NCI-H187 (cell line): ENCODE measurements at places on chromosomes 7 and 10.

GRCh38 chr10:31142026-31142425 lies 110.4 kb upstream of the ZNF438 start:
- no peak for DNase-seq

- no peak for DNase-seq
These were observed 143.0 kb downstream of the BUB3 start for GRCh38 chr10:123297175-123297574.

DNA sequence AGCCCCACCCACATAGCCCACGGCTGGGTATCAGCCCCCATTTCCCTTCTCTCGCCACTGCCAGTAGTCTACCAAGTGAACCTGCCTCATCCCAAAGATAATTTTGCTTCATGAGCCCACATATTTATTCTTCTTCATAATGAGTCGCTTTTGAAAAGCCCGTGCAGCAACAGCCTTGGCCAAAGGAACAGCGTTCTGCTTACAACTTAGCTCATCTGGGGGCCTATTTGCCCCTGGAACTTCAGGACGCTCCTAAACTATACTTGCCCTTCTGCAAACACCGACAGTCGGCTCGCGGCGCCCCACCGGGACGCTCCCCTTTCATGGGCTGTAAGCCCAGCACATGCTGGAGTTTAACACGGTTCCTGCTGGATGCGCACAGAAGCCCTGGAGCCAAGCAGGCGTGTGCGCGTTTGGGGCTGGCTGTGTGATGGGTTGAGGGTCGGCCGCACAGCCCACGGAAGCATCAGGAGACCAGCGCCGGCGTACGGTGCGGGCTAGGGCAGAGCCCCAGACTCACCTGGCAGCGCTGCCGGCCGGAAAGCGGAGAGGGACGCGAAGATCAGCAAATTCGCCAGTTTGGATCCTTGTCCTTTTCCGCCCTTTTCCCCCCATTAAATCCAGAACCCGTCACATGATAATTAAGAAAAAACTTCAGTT lies 370 bp downstream of the TMEM60 start:
- peak; percentile 43 for DNase-seq

- no peak for DNase-seq
These were observed 3.4 kb downstream of the HIPK2 start for GRCh38 chr7:139774376-139774775.

DNA sequence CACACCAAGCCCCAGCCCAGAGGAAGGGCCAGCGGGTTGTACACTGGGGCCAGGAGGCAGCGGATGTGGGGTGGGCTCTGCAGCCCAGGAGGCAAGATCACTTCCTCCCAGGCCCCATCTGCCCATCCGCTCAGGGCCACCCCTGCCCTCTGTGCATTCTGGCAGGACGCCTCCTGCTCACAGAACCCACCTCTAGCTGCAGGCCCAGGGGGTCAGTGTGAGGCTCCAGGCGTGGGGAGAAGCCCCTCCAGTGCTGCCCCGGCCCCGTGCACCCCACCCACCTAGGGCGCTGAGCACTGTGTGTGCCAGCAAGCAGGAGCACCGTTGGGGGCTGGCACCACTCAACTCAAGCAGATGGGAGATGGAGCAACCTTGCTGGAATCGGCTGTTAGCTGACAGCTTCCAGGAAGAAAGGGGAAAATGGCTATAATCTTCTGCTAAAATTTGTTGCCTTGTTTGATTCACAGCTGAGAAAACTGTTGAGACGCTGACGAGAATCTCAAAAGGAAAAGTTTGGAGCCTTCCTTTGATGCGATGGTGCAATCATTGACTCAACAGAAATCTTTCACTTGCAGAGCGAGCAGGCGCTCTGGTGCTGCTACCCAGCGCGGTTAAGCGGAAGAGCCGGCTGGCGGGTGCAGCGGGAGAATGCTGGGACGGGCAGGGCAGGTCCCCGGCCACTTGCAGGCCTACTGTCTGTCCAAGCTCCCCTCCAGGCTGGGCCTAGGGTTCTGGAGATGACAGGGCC lies 276.1 kb downstream of the ELFN1 start:
- no peak for DNase-seq

DNA sequence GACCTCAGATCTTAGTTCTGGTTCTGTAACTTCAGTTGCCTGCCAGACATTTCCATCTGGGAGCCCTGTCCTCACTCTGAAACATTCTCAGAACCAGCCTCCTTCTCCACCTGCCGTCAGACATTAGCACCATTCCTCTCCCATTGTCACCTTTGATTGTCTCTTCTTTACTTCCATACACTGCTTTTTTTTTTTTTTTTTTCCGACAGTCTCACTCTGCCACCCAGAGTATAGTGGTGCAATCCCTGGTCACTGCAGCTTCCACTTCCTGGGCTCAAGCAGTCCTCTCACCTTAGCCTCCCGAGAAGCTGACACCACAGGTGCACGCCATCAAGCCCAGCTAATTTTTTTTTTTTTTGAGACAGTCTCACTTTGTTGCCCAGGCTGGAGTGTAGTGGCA lies 21.1 kb upstream of the HIPK2 start:
- no peak for DNase-seq

- no peak for DNase-seq
These were observed 28.9 kb upstream of the LMTK2 start for GRCh38 chr7:98077762-98078161.

GRCh38 chr7:30276203-30276900 lies 8.0 kb upstream of the ZNRF2 start:
- no peak for DNase-seq

- no peak for DNase-seq
These were observed 134.7 kb downstream of the MGMT start for GRCh38 chr10:129601737-129602136.

DNA sequence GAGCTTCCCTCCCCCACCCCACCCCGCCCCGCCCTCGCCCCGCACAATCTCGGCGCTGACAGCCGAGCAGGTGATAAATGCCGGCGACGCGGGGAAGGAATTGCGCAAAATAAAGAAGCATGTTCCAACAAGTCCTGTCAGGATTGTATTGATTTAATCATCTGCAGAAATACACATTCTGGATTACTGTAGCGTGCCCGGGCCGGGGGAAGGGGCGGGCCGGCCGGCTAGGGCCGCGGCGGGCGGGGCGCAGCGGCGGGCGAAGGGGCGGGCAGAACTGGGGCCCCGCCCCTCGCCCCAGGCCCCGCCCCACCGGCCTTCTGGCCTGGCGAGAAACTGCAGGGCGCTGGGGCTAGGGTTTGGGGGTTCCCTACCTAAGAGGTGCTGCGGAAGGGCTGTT lies 88.9 kb upstream of the PAX2 start:
- no peak for DNase-seq

DNA sequence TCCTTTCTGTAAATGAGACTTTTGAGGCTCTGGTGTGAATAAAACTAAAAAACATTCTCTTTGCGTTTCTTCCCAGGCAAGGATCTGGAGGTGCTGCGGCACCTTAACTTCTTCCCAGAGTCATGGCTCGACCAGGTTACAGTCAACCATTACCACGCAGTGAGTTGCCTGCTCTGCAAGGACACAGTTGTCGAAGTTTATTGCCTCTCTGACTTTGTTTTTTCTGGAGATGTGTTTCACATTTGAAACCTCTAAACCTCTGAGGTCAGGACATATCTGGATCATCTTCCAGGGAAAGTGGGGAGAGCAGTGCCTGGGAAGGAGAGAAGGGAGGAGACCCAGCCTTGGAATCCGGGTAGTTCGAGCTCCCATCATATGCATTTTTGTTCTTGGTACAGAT lies 43.4 kb upstream of the PLEKHA1 start:
- DNase-seq: no peak

DNA sequence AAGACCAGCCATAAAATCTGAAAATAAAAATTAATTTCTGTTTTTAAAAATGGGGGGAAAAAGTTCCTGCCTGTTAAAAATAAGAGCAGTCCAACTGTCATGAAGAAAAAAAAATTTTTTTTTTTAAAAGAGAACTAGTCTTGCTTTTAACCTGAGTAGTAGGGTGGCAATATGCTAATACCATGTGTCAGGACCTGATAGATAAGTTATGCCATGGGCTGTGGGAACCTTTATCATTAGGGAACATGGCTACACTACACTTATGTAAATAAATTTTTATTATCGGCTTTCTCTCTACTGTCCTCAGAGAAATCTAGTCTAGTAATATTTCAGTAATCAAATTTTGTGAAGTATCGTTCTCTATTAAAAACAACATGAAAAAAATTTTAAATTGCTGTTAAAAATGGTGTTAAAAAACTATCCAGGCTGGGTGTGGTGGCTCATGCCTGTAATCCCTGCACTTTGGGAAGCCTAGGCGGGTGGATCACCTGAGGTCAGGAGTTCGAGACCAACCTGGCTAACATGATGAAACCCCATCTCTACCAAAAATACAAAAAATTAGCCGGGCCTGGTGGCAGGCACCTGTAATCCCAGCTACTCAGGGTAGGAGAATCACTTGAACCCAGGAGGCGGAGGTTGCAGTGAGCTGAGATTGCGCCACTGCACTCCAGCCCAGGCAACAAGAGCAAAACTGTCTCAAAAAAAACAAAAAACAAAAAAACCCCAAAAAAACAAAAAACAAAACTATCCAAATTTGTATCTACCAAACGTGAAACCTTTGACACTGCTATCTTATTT lies 20.7 kb downstream of the NT5C3A start:
- no peak for DNase-seq

DNA sequence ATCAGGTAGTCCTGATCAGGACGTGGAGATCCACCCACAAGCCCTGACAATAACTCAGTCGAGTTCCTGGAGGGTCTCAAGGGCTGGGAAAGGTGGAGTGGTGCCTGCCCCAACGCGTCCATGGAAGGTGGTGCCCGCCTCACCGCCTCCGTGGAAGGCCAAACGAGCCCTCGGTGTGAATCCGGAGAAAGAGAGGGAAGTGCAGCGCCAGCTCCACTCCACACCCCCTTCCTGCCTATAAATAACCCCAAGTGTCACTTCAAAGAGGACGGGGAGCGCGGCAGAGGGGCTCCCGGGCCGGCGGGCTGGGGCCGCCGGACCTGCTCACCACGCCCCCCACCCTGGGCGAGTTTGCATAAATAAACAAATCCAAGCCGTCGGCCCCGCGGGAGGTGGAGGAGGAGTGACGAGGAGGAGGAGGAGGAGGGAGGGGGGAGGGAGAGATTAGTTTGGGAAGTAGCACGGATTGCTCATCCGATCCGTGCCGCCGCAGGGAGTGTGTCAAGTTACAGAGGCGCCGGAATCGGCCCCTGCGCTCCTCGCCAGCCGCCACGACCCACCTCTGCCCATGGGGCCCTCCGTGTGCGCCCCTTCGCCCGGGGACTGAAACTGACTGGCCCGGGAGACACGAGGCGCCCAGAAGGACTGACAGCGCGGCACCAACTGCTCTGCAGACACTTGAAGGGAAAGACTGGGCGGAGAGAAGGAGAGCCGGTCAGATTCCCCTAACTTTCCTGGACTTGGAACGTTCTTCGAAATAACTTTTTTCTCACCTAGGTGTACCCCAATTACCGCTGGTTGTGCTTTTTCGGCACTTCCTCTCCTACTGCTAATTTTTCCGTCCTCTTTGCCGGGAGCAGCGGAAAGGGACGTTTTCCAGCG lies at the start of gene COL13A1:
Gene COL13A1, plus strand, starts transcription at position 473 of the 882 bp plus-strand sequence. CDS start 518 bp downstream, outside the sequence.
- DNase-seq: no peak

DNA sequence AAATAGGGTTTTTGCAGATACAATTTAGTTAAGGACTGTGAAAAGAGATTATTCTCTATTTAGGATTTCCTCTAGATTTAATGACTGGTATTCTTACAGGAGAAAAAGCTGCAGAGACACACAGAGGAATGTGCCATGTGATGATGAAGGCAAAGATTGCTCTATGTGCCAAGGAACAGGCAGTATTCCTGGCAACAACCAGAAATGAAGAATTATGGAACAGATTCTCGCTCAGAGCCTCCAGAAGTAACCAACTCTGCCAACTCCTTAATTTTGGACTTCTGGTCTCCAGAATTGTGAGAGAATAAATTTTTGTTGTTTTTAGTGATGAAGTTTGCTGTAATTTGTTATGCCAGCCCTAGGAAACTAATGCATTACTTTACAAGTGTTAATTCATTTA lies 307.6 kb upstream of the SEMA3A start:
- DNase-seq: no peak

- no peak for DNase-seq
These were observed 18.4 kb downstream of the GIMAP5 start for GRCh38 chr7:150755473-150756099.

GRCh38 chr10:30542001-30542894 lies 87.3 kb downstream of the LYZL2 start:
- DNase-seq: no peak

GRCh38 chr10:124296121-124296812 lies 122.5 kb downstream of the OAT start:
- DNase-seq: no peak

DNA sequence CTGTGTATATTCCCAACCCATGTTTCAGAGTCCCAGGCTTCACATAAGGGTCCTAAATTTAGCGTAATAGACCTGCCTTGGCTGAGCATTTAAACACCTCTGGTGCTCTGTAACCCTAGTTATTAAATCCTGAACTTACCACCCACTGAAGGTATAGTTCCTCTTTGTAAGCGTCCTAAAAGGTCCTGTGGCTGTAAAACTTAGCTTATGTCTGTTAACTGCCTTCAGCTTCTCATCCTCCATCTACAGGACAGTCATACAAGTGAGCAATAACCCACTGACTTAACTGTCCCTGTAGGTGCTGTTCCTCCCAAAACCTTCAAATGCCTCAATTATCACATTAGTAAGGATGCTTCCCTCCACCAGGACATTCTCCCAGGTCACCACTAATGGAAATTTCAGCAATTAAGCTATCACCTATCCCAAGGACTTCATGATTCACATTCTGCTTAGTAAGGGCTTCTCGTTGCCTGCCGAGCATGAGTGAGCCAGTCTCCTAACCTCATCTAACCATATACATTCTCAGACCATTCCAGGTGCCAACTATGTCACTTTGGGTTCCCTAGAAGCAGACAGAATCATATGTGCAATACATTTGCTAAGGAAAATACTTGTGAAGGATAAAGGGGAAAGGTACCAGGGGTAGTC lies 55.8 kb downstream of the CASD1 start:
- no peak for DNase-seq

GRCh38 chr10:84375011-84375410 lies 46.6 kb downstream of the CCSER2 start:
- DNase-seq: peak; percentile 1

DNA sequence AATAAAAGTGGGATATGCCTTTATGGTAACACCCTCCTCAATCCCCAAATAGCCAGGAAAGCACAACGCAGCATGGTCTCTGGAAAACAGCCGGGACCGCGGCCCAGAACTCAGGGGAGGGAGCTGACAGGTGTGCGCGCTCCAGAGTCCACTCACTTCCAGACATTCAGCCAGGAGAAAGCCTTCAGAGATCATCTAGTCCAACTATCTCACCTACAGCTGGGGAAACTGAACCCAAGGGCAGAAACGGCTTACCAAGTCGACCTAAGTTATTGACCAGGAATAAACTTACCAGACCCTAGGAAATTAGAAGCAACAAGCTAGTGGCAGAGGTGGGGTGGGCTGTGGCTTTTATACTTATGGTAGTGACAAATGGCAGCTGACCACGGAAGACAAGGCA lies 16.4 kb downstream of the GSDME start:
- DNase-seq: no peak

DNA sequence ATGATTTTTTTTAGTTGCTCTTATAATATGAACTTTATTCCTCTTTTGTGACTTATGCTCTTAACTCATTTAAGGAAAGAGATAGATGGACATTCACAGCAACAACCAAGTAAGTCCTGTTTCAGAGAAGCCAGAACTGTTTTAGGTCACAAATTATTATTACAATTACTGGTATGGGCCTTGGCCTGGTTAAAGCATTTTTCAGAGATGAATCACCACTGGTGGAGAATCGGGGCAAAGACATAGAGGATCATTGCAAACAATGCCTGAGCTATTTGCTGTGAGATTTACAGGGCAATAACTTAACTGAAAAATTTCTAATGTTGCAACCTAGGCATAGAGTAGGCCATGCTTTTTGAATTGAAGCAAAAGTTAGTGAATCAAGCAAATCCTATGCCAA lies 138.0 kb upstream of the YAE1 start:
- DNase-seq: no peak
